ENCODE measurements at places on chromosomes 3 and 15.

GRCh38 chr3:150605998-150606641 is 3.0 kb downstream of the SELENOT start:
- DNase-seq: no peak

GRCh38 chr3:133525435-133525834 is 48.1 kb upstream of the CDV3 start:
- no peak for DNase-seq

DNA sequence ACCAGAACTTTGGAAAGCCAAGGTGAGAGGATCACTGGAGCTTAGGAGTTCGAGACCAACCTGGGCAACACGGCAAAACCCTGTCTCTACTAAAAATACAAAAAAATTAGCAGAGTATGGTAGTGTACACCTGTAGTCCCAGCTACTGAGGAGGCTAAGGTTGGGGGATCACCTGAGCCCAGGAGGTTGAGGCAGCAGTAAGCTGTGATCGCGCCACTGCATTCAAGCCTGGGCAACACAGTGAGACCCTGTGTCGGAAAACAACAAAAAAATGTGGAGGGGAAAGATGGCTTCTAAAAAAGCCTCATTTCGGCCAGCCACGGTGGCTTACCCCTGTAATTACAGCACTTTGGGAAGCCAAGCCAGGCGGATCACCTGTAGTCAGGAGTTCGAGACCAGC is 54.5 kb downstream of the SETD2 start:
- DNase-seq: no peak

DNA sequence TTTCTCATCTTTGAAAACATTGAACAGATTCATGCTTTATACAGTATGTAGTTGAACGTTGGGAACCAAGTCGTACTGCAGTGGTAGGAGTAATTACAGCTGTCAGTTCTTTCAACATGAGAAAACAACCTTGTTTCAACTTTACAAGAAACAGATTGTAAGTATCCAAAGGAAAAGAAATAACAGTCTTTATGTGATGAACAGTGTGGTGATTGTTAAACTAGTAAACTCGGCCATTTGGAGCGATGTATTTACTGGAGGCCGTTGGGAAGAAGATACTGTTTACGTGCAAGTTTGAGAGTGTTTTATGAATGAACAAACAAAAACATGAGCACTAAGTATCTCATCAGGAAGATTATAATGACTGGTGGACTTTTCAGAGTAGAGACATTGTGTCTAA is 48.4 kb downstream of the EPHA3 start:
- no peak for DNase-seq

- DNase-seq: no peak
Observed at GRCh38 chr3:101819649-101820206, 29.6 kb upstream of the NFKBIZ start.

GRCh38 chr3:89260721-89261120 is 153.3 kb downstream of the EPHA3 start:
- DNase-seq: no peak

- DNase-seq: peak; percentile 59
Observed at GRCh38 chr3:173553635-173554280, 156.2 kb downstream of the NLGN1 start.

DNA sequence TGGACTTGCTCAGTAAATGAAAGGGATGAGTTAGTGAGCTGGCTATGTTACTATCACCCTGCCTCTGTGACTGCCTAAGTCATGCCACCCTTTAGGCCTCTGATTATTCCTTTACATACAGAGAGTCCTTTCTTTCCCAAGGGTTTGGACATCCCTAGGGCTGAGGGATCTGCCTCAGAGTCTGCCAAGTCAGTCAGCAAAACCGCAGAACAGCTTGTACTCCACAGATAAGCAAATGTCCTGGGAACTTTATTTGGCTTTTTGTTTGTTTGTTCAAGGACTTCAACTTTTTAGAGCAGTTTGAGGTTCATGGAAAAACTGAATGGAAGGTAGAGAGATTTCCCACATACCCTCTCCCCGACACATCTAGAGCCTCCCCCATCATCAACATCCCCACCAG is 82.6 kb upstream of the TRIM42 start:
- no peak for DNase-seq

GRCh38 chr3:21174461-21174860 is 576.5 kb downstream of the ZNF385D start:
- no peak for DNase-seq

DNA sequence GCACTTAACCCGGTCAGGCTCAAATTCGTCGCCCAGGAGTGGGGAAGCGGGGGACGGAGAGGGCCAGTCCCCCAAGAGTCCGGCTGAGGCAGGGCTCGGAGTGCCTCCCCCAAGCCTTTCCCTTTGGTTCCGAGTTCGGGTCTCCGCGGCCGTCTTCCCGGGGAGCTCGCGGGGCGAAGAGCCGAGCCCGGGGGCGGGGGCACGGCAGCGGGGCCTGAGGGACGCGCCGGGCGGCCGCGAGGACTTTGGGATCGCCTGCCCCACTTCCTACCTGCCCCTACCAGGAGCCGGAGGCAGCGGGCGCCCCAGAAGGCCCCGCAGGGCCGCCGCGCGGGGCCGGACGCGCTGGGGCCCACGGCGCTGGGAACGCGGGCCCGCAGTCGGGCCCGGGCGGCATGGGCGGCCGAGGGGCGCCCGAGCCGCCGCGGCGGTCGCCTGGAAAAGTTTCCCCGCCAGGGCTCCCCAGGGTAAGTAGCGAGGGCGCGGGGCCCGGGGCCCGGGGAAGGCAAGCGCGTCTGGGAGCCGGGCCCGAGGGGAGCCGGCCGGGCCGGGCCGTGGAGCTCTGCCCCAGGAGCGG is 2.8 kb downstream of the FURIN start:
- no peak for DNase-seq

DNA sequence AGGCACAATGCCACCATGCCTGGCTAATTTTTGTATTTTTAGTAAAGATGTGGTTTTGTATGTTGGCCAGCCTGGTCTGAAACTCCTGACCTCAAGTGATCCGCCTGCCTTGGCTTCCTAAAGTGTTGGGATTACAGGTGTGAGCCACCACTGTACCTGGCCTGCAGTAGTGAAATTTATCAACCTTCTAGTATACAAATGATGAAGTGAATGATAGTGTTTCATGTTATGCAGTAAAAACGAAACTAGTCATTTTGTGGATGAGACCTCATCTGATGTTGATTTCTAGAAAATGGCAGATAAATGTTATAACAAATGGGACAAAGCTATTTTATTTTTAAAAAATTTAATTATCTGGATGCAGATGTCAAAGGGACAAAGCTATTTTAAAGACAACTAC is 32.9 kb downstream of the NXPE3 start:
- DNase-seq: no peak

DNA sequence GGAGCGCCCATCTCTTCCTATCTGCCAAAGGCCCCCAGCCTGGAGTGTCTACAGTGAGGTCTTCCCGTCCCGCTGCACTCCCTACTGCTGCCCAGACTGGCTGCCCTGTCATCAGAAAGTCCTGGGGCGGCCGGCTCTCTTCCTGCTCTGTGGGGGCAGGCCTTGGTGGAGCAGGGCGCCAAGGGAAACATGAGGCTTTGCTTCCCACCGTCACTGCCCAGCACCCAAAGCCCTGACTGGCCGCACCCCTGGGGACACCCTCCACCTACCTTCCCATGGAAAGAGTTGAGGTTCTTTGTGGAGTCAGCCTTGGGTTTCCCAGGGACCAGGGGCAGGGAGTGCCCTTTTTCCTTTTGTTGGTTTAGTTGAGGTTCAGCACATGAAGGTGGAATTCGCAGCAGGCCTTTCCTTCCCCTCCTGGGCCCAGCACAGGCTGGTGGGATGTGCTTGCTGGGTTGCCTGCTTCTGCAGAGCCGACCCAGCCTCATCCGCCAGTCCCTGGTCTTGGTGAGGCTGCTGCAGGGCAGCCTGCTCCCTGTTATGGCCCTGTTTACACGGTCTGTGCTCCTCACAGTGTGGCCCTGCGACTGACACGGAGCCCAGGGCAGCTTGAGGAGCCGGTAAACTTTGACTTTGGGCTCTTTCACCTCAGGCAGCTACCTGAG is 51.8 kb upstream of the PLXNA1 start:
- DNase-seq: no peak

- DNase-seq: no peak
Observed at GRCh38 chr3:14877469-14877868, 58.7 kb downstream of the FGD5 start.

- DNase-seq: peak; percentile 90
Observed at GRCh38 chr3:112519424-112520001, 20.2 kb upstream of the BTLA start.

DNA sequence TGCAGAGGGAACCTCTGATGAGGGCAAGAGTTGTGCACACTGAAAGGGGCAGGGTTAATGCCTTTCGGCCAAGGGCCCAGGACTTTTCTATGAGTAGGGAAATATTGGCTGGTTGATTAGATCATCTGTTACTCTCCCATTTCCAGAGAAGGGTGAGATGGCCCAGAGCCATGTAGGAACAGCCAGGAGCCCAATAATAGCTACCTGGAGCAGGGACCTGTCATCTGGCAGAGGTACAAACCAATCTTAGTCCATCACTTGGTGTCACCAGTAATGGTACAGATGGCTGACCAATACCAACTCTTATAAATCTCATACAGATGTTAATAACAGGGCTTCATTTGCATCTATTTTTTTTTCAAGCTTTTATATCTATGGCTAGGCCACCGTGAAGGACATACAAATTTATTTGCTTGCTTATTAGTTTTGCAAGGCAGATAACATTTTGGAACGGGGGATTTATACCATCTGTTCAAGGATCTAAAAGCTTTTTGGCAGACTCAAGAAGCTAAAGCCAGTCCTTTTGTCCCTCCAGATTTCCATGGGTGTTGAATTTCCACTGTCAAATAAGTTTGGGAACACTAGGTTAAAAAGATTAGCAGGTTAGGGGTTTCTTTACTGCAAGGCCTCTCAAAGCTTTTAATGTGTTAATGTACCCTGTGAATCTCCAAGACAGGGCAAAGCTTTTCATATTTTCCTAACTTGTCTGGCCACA is 79.3 kb downstream of the TNIK start:
- peak; percentile 81 for DNase-seq

GRCh38 chr3:188208516-188208981 is 54.6 kb downstream of the LPP start:
- DNase-seq: no peak

DNA sequence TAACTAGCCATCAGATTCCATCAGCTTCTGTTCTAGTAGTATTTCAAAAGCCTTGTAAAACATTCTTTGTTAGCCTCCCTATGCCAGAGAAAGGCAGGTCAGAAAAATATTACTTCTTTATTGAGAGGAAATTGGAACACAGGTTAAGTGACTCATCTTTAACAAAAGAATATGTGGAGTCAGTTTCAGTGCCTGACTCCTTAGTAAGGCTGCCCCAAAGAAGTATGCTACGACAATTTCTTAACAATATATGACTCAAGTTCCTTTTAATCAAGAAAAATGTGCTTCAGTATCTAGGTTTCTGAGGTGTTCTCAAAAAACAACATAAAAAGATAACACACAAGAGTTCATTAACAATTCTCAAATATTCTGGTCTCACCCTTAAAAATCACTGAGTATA is 139.2 kb downstream of the VPS13C start:
- DNase-seq: no peak

DNA sequence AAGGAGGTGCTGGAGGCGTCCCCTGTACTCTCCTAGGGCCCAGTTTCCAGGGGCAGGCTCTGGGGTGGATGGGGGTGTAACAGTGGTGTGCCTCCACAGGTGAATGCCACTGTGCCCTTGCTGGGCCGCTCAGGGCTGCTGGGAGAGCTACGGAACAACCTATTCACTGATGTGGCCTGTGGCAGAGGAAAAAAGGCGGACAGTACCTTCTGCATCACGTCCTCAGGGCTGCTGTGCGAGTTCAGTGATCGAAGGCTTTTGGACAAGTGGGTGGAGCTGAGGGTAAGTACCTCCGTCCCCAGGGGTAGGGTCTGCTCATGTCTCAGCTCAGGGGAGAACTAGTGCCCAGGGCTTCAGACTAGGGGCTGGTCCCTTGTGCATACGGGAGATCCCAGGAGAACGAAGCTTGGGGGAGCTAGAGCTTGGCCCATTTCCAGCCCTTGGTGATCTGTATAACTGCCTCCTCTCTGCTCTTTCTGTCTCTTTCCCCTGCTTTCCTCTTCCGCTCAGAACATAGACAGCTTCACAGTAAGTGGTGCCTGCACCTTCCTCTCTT is 15.0 kb upstream of the JMJD7 start:
- DNase-seq: no peak

- DNase-seq: no peak
Observed at GRCh38 chr15:23854912-23855659, 168.0 kb upstream of the NDN start.

GRCh38 chr3:124558991-124559845 is 171.0 kb upstream of the UMPS start:
- peak; percentile 93 for DNase-seq

GRCh38 chr3:161894657-161895056 is 398.0 kb downstream of the OTOL1 start:
- DNase-seq: no peak

DNA sequence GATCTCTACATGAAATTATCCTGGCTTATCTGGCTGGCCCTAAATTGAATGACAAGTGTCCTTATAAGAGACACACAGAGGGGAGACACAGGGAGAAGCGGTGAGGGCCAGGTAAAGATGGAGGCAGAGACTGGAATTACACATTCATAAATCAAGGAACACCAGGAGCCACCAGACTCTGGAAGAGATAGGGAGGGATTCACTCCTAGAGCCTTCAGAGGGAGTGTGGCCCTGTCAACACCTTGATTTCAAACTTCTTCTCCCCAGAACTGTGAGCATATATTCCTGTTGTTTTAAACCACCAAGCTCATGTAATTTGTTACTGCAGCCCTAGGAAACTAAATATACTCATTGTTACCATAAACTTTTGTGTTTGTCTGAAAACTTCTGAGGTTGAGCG is 193.7 kb downstream of the THRB start:
- no peak for DNase-seq

- DNase-seq: no peak
Observed at GRCh38 chr15:96336596-96337364, 6.3 kb downstream of the NR2F2 start.

- DNase-seq: no peak
Observed at GRCh38 chr15:83714939-83715628, 61.2 kb downstream of the ADAMTSL3 start.

GRCh38 chr3:161489395-161489794 is 7.2 kb upstream of the OTOL1 start:
- no peak for DNase-seq

- peak; percentile 24 for DNase-seq
Observed at GRCh38 chr3:81823882-81824395, 62.5 kb upstream of the GBE1 start.

DNA sequence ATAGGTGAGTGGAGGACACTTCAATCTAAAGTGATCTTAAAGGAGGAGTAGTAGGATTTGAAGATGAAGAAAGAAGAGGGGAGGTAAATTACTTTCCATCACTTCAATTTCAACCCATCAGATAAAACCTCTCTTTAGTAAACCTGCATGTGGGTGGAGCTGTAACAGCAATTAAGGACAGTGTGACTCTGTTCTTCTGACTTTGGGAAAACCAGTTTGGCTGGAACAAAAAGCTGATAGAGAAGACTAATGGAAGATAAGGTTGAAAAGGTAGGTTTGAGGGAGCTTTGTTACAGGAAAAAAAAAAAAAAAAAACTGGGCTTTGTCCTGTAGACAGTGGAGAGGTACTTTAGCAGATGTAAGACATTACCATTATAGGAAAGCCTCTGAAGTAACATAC is 4.5 kb upstream of the GSK3B start:
- no peak for DNase-seq

- DNase-seq: peak; percentile 91
Observed at GRCh38 chr3:192825657-192826200, 91.9 kb downstream of the MB21D2 start.
